ENCODE measurements at places on chromosomes 12 and 14.

DNA sequence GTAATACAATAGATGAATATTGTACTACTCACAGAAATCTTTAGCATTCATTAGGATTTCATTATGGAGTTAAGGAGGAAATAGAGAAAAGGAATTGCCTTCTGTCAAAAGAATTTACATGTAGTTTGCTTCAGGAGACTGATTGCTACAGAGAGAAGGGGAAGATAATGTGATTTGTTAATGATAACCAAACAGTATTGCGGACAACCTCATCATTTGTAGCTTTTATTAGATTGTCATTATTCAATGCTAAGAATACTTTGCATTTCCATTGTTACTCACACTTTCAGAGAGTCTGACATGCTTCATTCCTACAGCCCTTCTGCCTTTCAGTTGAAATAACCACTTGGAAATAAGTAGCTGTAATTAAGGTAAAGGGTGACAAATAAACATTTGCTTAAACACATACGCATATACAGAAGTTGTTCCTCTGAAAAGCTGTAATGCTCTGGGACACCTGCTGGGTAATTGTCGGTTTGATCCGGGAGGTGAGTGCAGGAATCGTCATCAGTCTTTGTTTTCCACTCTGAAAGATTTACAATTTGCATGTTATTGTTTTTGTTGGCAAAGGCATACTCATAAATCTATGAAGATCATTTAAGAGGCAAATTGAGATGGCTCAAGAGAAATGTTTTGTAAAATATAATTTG lies 600.2 kb downstream of the TRHDE start:
- DNase-seq = no peak

- DNase-seq = no peak
These were observed 15.0 kb downstream of the AKT1 start for GRCh38 chr14:104780513-104781030.

- DNase-seq = no peak
These were observed 35.9 kb downstream of the SLC8B1 start for GRCh38 chr12:113298861-113299545.

- DNase-seq = no peak
These were observed 31.8 kb downstream of the ATXN3 start for GRCh38 chr14:92074555-92074954.

DNA sequence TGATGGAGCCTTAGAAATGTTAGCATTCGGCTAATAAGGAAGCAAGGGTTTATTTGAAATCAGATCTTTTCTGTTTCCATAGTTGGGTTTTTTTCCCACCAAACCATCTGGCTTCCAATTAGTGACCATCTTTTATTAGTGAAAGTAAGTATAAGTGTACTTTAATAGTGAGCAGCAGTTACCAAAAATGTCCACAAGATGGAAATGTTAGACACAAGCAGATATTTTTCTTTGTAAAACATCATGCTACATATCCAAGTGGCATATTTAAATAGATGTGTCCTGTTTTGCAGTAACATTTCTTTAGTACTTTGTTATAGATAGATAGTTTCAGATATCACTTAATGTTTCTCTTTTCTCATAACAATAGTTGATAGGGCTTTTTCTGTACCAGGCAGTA lies 28.8 kb downstream of the YEATS4 start:
- no peak for DNase-seq

GRCh38 chr12:57893431-57894353 lies 47.2 kb upstream of the CTDSP2 start:
- no peak for DNase-seq

GRCh38 chr14:99137001-99137700 lies 134.8 kb downstream of the BCL11B start:
- no peak for DNase-seq

GRCh38 chr12:105167346-105167745 lies 59.8 kb downstream of the WASHC4 start:
- DNase-seq = no peak

DNA sequence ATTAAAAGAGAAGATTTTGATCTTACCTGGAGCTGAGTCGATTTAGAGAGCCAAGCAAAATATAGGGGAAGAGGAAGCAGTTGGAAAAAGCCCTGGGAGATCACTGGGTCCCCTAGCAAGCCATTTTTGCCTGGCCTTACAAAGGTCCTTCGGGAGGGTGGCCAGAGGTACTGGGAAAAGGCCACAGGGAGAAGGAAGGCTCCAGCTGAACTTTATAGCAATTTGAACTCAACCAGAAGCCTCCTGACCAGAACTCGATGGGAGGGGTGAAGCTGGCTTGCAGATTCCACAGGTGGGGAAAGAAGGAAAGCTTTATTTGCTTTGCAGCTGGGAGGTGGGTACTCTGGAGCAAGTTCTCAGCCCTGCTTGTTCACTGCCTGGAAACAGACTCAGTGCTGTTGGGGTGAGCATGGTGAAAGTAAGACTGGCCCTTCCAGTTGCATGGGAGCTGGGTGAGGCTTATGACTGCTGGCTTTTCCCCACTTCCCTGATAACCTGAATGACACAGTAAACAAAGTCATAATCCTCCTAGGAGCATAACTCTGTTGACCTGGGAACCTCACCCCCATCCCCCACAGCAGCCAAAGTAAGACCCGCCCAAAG lies 855.8 kb downstream of the FSCB start:
- DNase-seq = no peak

GRCh38 chr14:99574099-99574880 lies 29.7 kb downstream of the CCDC85C start:
- no peak for DNase-seq

- no peak for DNase-seq
These were observed 92.6 kb downstream of the RFLNA start for GRCh38 chr12:124387528-124387911.

GRCh38 chr12:92259696-92260251 lies 114.1 kb upstream of the BTG1 start:
- DNase-seq = no peak

- DNase-seq = no peak
These were observed 33.5 kb upstream of the KCNA5 start for GRCh38 chr12:5010151-5010550.

DNA sequence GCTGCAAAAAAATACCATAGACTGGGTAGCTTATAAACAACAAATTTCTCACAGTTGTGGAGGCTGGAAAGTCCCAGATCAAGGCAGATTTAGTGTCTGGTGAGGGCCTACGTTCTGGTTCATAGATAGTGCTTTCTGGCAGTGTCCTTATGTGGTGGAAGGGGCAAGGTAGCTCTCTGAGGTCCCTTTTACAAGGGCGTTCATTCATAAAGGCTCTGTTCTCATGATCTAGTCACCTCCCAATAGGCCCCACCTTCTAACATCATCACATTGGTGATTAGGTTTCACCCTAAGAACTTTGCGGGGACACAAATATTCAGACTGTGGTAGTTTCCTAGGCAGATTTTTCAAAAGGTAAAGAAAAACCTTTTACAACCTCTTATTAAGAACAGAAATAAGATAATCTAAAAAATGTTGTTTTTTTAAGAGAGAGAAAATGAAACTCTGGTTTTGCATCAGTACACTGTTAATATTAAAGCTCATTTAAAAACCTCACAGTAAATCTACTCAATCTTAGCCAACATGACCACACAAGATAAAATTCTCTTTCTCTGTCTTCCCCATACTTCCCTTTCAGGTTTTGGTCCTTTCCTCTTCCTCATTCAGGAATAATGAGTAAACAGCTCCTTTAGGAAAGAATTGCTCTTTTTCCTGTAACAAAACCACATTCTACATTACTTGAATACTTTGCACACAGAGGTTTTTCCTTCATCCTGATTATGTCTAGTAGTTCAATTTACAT lies 117.5 kb downstream of the UNC79 start:
- DNase-seq = no peak

GRCh38 chr14:65062096-65063075 lies 39.9 kb downstream of the MAX start:
- no peak for DNase-seq

GRCh38 chr12:7929083-7929792 lies 6.7 kb downstream of the SLC2A3 start:
- no peak for DNase-seq

GRCh38 chr14:57058319-57058718 lies 210.4 kb downstream of the EXOC5 start:
- no peak for DNase-seq

- DNase-seq = no peak
These were observed 42.9 kb downstream of the BRAP start for GRCh38 chr12:111642681-111643426.

- DNase-seq = no peak
These were observed 61.9 kb downstream of the DRAM1 start for GRCh38 chr12:101939306-101939705.

DNA sequence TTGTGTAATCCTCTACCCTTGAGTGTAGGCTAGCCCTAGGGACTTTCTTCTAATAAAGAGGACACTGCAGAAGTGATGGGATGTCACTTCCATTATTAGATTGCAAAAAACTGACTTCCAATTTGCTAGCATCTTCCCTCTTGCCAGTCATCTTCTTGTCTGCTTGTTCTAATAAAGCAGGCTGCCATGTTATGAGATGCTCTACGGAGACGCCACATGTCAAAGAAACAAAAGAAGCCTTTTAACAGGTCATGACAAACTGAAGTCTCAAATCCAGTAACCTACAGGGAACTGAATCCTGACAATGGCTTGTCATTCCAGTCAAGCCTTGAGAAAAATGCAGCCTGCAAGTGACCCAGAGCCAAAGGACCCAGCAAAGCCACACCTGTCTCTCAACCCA lies 76.0 kb downstream of the CEP128 start:
- DNase-seq = no peak

DNA sequence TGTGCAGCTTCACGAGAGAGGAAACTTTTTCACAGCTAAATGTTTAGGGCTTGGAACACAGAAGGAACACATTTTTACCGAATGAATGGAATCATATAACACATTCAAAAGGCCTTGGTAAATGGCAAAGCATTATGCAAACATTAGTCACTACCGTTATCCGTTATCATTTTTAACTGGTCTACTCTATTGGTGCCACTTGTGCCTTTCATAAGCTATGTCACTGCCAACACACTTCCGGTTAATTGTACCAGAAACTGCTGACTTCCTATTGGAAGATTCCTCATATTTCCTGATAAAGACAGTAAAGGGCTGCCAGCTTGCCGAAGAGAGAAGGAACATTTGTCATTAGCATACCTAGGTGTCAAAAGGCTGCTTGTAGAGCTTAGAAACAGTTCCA lies 169.2 kb downstream of the APAF1 start:
- DNase-seq = no peak

- no peak for DNase-seq
These were observed 10.5 kb upstream of the PLBD2 start for GRCh38 chr12:113347892-113348291.

- no peak for DNase-seq
These were observed 457.2 kb downstream of the TMTC2 start for GRCh38 chr12:83143950-83144349.

DNA sequence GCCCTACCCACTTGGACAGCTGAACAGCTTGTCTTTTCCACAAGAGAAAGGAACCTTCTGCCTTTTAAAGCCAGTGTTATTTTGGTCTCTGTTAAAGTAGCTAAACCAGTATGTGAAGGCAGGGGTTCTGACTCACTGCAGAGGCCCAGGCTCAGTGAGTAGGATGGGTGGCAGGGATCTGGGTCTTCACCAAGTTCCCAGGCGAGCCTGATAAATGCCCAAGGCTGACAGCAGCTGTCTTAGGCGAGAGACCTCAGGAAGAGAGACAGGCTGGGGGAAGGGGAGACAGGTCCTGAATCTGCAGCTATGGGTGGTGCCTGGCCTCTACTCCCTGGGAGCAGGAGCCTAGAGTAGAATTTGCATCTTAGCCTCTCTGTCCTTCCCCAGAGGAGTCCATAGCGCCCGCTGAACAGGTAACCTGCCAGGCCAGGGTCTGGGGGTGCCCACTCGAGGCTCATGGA lies 18.1 kb upstream of the KIF26A start:
- DNase-seq = no peak

DNA sequence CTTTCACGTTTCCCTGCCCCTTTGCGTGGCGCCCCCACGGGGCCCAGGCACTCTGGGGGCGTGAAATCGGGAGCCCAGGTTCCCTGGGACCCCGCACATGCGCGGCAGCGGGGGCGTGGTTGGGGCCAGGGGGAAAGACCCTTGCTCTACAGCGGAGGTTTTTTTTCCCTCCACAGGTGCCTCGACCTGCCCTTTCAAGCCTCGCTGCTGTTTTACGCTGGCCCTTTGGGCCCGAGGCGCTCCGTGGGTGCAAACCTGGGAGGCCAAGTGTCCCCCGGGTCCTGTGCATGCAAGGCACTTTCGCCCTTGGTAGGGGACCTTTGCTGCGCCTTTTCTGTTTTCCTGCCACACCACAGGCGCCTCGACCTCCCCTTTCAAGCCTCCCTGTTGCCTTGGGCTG lies 329.8 kb downstream of the ALG10 start:
- DNase-seq = no peak

DNA sequence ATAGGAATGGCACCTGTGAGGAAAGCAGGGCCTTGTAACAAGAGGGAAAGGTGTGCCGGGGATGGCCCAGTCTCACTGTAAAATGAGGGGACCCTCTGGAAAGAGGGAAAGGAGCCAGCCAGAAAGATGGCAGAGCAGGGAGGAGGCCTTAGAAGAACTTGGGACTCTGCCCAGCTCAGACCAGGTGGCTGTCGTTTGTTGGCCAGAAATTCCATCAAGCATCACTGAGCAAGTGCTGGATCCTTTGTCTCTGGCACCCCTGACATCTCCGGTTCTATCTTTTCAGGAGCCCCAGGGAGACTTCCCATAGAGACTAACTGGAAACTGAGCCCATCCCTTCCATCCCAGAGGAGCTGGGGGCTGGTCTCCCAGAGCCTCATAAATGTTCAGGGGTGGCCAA lies 43.3 kb downstream of the DEGS2 start:
- DNase-seq = no peak

DNA sequence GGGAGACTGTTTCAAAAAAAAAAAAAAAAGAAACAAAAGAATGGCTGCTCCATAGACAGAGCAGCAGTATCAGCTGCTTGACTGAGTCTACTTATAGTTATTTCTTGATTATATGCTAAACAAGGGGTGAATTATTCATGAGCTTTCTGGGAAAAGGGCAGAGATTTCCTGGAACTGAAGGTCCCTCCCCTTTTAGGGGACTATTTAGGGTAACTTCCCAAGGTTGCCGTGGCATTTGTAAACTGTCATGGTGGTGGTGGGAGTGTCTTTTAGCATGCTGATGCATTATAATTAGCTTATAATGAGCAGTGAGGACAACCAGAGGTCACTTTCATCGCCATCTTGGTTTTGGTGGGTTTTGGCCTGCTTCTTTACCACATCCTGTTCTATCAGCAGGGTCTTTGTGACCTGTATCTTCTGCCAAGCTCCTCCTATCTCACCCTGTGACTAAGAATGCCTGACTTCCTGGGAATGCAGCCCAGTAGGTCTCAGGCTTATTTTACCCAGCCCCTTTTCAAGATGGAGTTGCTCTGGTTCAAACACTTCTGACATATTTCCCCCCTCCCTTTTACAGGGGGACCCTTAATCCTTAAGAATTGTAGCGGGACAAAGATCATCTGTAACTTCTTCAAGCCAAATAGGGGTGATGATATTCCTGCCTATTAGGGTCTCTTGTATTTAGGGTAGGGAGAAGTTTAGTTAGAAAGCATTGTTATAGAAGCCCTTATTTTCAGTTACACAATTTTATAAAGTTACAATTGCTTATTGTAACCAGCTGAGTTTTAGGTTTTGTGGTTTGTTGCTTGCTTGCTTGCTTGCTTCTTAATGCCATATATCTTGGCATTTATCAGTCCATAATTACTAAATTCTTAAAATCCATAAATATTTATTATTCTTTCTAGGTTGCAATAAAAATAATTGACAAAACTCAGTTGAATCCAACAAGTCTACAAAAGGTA lies 42.5 kb downstream of the MARK3 start:
- DNase-seq = no peak
